Endodermal cell (in vitro differentiated cells): ENCODE measurements at places on chromosomes 13 and 19. TPM values are rescaled to one million over a fixed set of nuclear protein-coding genes. Genes with fewer than 3 reads are reported as not detected.
A peak's percentile ranks its signal among the peaks of the same experiment; 100 is the strongest.

GRCh38 chr13:30799356-30799824 is 64.0 kb downstream of the ALOX5AP start:
- H3K27me3 ChIP-seq: no peaks in the 10 kb centered on the region
- H3K36me3 ChIP-seq: no peaks in the 10 kb centered on the region
- H3K4me3 ChIP-seq: no peak overlapping the region
- no peak for DNase-seq
- no peak overlapping the region for H3K27ac ChIP-seq

DNA sequence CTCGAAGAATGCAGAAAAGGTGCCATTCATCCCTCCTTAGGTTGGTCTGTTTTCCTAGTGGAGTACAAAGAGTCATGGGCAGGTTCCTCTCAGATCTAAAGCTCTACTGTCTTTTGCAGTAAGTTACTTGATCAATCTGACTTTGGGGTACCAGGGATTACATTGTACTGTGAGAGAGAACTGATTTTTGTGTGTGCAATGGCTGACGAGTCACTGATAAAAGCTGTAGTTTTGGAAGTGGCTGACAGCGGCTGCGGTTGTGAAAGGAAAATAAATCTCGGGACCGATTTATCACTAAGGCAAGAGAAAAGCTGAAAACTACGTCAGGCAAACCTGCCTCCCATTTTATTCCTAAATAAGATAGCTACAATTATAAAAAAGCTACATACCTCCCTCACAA is 26.9 kb downstream of the UTP14C start:
- H3K4me1 ChIP-seq: no peaks in the 10 kb centered on the region
- no peaks in the 10 kb centered on the region for H3K36me3 ChIP-seq
- peak overlapping the region; percentile 1 for H3K4me3 ChIP-seq
- DNase-seq: no peak

DNA sequence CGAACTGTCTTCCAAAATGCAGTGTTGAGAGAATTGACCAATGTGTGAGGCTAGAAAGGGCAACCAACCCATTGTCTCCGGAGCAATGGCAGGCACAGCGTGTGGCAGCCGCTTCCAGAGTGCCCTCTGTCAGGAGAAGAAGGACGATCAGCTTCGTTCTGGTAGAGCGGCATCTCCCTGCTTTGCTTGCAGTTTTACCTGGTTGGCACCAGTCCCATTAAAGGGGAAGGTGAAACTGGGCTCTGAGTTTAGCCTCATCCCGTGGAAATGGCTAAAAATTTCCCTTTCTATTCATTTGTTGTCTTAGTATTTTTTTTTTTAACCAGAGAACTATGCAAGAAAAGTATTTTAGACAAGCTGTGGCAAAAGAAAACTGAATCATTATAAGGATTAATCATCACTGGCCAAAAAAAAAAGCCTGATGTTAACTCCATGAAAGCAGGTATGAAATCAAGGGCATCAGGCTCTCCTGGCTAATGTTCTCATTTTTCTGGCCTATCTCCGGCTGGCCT is 81.5 kb upstream of the SLC7A1 start:
- DNase-seq: no peak
- no peaks in the 10 kb centered on the region for H3K27me3 ChIP-seq
- no peaks in the 10 kb centered on the region for H3K4me1 ChIP-seq
- H3K4me3 ChIP-seq: no peak overlapping the region
- no peak overlapping the region for H3K27ac ChIP-seq

GRCh38 chr13:75762955-75763354 is 126.8 kb downstream of the LMO7 start:
- no peak for DNase-seq
- no peak overlapping the region for H3K27ac ChIP-seq
- no peaks in the 10 kb centered on the region for H3K27me3 ChIP-seq
- peaks cover 6% of the 10 kb centered on the region for H3K4me1 ChIP-seq

DNA sequence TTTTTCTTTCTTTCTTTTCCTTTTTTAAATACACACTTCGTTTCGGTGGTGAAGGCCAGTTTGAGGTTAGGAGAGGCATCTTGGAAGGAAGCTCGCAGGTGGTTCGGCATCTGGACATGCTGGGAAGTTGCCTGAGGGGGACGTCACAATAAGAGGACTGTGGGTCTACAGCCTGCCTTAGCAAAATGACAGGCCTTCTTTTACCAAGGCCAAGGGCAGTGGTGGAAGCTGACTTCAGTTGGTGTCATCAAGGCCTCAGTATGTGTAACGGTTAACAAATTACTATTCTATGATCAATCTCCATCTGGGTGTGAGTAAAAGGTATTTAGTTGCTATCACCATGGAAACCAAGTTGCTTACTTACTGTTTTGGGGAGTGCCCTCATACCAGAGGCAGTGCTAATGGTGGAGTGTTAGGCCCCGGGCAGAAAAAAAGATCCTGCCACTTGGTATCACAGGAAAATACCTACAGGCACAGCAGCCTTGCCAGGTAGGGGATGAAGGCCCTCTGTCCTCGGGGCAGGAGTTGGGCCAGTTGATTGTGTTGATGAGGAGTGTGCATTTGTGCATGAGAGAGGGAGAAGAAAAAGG is 10.3 kb downstream of the ACTN4 start:
- peak overlapping the region; percentile 48 for H3K4me3 ChIP-seq
- no peaks in the 10 kb centered on the region for H3K27me3 ChIP-seq
- DNase-seq: no peak
- peaks cover 24% of the 10 kb centered on the region for H3K4me1 ChIP-seq
- H3K27ac ChIP-seq: peak overlapping the region; percentile 50

Gene RAB8A
- total RNA-seq: 51.5 to 86.0 TPM (median 70.8 TPM) in 3 replicates
